ENCODE measurements at places on chromosomes 4 and X.

- no peak for DNase-seq
These were observed 174.0 kb upstream of the IL15 start for GRCh38 chr4:141462361-141462760.

DNA sequence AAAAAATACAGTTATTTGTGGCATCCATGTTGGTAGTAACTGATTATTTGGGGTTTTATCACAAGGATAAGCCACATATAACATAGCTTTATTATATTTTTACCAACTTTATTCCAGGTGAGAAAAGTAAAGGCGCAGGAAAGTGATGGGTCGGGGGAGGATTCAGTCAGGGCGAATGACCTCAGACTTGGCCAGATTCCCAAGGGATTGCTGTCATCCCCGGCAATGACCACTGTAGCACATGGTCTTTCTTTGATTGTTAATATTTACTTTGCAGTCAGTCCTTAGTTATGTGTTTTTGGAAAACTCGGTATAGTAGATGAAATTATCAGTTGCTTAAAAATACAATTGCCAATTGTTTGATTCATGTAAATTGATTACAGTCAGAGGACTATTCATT is 17.6 kb downstream of the GRIA3 start:
- no peak for DNase-seq

DNA sequence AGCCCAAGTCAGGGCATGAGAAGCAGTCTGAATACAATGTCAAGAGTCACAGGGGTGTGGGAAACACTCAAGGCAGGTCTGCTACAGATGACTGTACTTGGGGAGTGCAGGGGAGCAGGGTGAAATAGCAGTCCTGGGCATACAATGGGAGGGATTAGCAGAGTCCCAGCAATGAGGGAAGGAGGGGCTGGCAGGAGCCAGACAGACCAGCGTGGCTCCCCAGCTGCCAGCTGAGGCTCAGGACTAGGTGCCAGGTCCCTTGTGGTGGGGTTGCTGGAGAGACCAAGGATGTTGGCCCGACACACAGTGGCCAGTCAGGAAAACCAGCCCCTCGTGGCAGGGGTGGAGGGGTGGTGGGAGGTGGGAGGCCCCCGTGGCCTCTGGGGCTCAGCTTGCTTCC is 86.6 kb downstream of the RTL5 start:
- DNase-seq, result no peak

DNA sequence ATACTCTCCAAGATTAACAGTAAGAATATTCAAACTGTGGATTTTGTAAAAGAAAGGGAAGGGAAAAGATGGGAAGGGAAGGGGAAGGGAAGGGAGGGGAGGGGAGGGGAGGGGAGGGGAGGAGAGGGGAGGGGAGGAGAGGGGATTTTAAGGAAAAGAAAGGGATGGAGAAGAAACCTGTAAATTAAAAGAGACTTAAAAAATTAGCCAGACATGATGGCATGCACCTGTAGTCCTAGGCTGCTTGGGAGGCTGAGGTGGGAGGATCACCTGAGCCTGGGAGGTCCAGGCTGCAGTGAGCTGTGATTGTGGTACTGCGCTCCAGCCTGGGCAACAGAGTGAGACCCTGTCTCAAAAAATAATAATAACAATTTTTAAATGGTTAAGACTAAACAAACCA is 83.7 kb downstream of the USP46 start:
- DNase-seq, result no peak

DNA sequence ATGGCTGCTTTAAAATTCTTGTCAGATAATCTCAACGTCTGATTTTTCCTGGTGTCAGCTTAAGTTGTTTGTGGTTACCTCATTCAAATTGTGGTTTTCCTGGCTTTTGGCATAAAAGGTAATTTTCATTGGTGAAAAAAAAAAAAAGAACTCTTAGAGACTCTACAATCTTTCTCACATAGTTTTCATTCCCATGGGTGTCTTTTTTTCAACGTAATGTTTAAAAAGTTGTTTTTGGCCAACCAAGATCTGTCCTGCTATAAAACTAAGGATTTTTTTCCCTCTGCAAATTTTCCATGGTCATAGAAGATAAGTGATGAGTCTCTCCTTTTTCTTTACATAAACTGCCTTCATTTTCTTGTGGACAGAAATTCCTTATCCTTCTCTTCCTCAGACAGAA is 28.9 kb upstream of the RPS6KA6 start:
- DNase-seq, result no peak

- no peak for DNase-seq
These were observed 103.9 kb upstream of the MAOA start for GRCh38 chrX:43552156-43552555.

DNA sequence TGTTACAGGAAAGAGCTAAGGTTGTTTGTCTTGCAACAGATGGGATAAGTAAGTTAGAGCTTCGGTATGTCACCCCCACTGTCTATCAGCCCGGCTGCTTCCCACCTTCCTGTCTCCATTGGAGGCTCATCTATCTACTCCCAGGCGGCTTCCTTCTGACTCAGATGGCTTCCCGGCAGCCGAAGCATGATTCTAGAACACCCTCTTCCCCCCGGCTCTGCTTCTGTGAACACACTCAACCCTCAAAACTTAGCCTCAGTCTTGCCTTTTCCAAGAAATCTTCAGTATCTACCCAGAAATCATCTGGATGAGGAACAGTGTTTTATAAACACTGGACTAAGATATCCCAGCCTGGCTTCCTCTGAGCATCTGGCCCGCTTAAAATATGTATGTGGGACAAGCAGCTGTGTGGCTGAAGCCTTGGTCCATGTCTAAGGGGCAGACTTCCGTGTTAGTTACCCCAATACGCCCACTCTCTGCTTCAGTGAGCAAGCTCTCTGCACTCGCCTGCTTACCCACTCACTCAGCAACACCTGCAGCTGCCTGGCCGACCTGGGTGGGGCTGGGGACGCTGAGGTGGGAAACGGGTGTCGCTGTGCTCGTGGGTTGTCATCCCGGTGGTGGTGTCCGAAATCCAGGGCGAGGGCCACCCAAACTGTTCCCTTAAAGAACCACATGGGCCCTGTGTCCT is 12.0 kb upstream of the SLC2A9 start:
- no peak for DNase-seq

- DNase-seq, result no peak
These were observed 289.8 kb upstream of the STS start for GRCh38 chrX:6857749-6858148.

DNA sequence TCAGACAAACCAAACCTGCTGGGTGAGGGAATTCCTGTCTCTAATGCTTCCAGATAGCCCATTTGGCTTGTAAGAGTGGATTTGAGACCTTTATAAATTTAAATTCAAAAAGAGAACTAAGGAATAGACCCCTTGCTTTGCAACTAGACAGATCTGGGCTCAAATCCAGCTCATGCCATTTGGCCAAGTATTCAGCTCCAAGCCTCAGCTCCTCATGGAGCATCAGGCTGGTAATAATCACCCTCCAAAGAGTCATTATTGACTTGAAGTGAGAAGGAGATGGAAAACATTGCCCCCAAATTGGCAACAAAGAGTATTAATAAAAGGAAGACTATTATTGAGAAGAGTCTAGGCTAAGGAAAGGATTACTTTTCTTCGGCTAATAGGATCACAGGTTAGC is 134.7 kb downstream of the PDE5A start:
- DNase-seq, result no peak

DNA sequence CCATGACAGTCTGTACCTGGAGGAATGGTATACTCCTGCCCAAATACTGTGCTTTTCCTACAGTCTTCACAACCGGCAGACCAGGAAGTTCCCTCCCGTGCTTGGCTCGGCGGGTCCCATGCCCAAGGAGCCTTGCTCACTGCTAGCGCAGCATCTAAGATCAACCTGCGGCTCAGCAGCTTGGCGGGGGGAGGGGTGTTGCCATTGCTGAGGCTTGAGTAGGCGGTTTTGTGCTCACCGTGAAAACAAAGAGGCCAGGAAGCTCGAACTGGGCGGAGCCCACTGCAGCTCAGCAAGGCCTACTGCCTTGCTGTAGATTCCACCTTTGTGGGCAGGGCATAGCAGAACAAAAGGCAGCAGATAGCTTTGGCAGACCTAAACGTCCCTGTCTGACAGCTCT is 152.7 kb downstream of the TEX11 start:
- no peak for DNase-seq

- no peak for DNase-seq
These were observed 1137.5 kb upstream of the INTU start for GRCh38 chr4:126495163-126495752.

DNA sequence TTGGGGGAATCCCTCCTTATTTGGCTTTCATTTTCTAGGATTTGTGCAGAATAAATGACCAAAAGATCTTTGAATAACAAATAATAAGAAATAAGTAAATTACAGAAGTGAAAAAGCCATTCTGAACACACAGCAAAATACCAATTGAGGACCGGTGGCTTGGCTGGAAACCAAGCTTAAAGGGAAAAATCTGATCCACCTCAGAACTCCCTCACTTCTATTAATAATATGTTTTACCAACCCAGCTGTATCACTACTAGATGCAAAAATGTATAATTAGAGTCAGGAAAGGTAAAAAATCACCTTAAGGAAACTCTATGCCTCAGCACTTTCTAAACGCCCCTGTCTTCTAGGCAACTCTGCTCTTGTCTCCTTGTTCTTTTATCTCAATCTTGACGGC is 77.3 kb downstream of the TSPAN5 start:
- no peak for DNase-seq

DNA sequence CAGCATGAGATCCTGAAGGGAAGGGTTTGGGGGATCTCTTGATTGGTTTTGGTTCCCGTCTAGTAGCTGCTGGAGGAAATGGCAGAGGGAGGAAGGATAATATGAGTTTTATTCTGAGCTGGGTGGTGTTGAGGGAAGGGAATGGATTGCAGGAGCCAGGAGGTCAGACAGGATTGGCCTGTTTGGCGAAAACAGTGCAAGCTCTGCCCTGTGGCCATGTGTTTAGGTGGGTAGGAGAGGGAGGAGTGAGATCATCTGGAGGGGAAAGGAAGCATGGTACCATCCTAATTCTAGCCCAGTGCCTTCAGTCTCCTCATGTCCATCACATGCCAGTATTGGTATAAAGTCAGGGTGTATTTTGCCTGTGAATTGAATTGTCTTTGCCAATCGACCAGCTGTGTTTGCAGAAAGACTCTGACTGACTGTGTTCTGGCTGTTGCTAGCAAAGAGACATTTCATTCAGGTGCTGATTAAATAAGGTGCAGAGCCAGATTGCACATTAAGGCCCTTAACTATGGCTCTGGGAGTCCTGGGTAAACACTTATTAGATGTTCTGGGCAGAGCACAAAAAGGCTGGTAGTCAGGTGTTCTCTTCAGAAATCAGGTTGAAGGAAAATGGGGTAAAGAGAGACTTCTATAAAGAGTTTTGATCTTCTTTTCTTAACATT is 10.0 kb downstream of the TMEM164 start:
- peak; percentile 53 for DNase-seq

DNA sequence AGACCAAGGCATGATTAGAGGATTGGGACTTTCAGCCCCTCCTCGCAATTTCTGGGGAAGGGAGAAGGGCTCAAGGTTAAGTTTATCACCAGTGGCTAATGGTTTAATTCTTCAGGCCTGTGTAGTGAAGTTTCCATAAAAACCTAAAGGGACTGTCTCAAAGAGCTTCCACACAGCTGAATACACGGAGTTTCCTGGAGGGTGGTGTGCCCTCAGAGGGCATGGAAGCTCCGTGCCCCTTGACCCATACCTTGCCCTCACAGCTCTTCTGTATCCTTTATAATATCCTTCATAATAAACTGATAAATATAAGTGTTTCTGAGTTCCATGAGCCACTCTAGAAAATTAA is 66.6 kb upstream of the DDX60 start:
- no peak for DNase-seq

DNA sequence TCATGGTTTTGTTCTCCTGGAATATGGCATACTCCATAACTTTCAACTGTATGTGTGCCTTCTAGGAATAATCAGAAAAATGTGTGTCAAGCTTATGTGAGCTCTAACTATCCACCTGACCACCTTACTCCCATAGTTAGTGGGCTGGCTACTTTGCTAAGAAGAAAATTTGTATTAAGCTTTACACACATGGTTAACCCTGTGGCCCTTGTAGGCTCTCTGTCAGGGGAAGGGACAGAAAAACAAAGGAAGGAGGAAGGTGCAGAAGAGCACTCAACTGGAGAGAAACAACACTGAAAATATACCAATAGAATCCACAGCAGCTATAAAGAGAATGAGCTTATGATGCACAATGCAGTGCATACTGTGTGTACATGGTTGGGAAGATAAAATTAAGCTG is 84.6 kb downstream of the PPP3CA start:
- DNase-seq, result no peak

DNA sequence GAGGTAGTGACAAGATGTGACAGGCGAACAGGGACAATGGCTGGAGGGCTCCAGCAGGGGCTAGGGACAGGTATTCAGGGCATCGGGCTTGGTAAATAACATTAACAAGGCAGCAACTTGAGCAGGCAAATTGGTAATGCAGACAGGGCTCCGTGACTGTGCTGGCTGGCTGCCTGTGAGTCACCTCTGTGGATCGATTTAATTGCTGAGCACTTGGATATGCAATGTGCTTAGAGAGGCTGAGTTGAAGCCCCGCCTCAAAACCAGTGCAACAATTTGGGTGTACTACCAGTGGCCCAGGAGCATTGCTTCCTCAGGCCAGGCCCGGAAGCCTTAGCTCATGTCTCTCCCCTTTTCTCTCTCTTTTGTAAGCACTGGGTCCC is 19.5 kb downstream of the CNGA2 start:
- DNase-seq, result no peak

GRCh38 chrX:1462596-1463251 is 10.0 kb upstream of the ASMTL start:
- no peak for DNase-seq

DNA sequence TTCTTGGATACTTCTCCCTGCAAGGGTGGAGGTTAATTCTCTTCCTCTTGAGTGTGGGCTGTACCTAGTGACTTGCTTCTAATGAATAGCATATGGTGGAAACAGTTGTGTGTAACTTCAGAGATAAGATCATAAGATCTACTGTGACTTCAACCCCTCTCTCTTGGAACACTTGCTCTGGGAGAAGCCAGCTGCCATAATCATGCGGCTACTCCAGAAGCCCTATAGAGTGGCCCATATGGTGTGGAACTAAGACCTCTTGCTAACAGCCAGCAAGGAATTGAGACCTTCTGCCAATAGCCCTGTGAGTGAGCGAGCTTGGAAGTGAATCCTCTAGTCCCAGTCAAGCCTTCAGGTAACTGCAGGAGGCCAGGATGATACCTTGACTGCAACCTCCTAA is 81.1 kb downstream of the RBMX2 start:
- DNase-seq, result no peak

DNA sequence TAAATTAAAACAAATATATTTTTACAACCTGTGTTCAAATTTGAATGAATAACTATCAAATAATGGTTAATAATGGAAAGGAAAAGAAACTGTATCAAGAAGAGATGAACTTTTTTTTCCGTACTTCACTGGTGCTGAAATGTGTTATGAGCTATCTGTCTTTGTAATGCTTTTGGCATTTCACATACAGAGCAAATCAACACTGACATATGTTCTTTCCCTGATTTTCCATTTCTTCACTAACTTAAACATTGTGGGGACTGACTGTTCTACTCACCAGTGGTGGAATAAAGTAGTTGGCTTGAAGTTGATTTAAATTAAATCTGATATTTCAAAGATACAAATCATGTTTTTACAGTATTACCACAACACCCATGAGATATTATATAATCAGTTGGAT is 304.0 kb upstream of the BMP3 start:
- no peak for DNase-seq

Measured in COR-L47 (cell line).